ENCODE measurements at places on chromosomes 6 and 20.

GRCh38 chr20:32508775-32509119, 76.4 kb downstream of the NOL4L start:
- no peak for DNase-seq

DNA sequence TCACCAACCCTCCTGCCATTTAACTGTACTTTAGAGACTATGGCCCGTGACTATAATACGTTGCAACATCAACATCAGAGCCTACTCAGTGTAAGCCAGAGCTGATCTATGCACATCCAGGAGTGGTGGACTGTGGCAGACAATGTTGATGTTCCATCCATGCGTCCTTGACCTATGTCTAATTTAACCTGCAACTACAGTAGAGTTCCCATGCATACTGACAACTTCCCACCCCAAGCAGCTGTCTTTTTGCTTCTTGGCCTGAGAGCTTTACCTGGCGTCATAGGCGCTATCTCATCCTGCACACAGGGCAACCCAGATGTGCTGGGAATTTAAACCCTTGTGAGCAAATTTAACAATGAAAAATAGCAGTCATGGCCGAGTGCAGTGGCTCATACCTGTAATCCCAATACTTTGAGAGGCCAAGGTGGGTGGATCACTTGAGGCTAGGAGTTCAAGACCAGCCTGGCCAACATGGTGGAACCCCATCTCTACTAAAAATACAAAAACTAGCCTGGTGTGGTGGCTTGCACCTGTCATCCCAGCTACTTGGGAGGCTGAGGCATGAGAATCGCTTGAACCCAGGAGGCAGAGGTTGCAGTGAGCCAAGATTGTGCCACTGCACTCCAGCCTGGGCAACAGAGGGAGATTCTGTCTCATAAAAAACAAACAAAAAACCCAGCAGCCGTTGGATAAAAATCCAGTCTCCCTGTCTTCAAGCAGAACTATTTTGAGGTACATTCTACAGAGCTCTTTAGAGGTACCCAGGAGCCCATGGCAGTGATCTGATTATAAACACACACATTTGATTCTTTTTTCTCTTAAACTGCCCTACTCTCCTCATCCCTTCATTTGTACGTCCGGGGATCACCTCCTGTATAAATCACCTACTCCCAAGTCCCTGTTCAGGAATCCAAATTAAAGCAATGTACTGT, 22.0 kb downstream of the PERP start:
- no peak for DNase-seq

DNA sequence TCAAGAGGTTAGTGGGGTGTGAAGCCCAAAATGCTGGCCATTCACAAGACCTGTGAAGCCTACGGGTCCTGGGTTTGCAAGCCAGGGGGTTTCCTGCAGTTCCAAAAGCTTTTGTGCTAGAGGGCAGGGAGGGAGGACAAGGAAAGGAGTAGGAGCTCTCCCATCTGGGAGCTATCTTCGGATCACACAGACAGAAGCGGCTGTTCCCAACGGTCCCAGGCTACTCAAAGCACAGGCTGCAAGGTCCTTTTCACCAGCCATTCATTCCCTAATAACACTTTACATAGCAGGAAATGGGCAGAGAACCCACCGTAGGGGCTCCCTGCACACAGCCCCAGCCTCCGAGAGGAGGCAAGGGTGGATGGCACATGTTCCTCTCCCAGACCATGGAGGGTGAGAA, 296.9 kb downstream of the FOXC1 start:
- DNase-seq: no peak

DNA sequence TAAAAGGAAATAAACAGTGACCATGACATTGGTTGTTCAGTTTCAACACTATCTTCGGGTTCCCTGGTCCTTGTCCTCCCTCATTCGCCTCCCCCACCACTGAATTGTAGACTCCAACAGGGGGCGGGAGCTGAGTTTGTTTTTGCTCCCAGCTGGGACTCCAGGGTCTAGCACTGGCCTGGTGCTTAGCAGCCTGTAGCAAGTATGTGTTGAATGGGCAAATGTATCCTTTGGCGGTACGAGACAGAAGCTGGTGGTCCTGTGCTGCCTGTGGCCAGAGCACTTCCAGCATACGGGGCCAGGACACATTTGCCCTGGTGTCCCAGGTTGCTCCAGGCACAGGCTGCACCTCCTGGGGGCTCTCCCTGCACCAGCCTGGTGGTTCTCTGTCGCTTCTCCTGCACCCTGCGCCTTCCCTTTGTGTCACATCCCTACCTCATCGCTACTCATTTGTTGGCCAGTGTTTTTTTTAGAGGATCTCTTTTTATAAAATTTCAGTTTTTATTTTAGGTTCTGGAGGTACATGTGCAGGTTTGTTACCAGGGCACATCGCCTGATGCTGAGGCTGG, 40.1 kb downstream of the PHACTR3 start:
- no peak for DNase-seq

DNA sequence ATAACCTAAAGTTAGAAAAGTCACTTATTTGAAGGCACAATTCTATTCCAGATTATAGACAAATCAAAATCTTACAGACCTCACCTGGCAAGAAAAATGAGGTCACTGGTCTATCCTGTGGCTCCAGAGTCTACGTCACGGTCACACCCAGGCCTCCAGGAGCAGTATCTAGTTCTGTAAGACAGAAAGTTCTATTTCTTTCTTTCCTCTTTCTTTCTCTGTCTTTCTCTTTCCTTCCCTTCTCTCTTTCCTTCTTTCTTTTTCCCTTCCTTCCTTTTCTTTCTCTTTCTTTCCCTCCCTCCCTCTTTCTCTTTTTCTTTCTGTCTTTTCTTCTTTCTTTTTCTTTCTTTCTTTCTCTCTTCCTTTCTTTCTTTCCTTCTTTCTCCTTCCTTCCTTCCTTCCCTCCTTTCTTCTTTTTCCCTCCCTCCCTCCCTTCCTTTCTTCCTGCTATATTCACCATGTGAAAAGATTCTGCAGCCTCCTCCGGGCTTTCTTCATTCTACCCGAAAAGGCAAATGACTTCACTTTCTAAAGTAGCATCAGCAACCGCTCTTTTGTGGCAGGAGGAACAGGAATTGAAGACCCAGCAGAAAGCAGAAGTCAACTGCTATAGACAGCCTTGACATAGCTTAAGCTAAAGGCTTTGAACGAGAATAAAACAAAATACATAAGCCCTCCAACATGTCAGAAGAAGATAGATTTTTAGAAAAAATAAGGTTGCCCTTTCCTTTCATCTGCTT, 83.9 kb upstream of the SIRPG start:
- no peak for DNase-seq

- DNase-seq: no peak
Measured at GRCh38 chr6:157814883-157815282, 8.2 kb upstream of the SNX9 start.

GRCh38 chr20:44914924-44915323, 5.1 kb downstream of the PABPC1L start:
- no peak for DNase-seq

DNA sequence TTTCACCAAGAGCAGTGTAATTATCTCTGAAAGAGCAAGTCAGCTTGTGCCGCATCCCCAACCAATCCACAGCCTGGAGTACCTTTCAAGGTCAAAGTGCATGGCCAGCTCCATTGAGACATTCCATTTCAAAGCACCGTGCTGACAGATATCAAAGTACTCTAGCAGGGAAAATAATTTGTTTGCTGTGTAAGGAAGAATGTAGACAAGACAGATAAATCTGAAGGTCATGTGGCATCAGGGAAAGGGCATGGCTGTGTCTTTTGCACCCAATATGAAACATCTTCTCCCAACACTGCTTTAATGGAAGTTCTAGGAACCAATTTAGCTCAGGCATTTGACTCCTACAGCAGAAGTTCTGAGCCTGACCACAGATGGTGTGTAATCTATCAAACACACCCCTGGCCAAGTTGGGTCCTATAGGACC, 242.7 kb upstream of the TAB2 start:
- DNase-seq: no peak

GRCh38 chr6:45001663-45002062, 326.5 kb upstream of the RUNX2 start:
- DNase-seq: no peak

GRCh38 chr6:71523548-71523947, 234.9 kb downstream of the OGFRL1 start:
- DNase-seq: no peak

GRCh38 chr6:3800850-3801591, 48.2 kb upstream of the FAM50B start:
- no peak for DNase-seq

DNA sequence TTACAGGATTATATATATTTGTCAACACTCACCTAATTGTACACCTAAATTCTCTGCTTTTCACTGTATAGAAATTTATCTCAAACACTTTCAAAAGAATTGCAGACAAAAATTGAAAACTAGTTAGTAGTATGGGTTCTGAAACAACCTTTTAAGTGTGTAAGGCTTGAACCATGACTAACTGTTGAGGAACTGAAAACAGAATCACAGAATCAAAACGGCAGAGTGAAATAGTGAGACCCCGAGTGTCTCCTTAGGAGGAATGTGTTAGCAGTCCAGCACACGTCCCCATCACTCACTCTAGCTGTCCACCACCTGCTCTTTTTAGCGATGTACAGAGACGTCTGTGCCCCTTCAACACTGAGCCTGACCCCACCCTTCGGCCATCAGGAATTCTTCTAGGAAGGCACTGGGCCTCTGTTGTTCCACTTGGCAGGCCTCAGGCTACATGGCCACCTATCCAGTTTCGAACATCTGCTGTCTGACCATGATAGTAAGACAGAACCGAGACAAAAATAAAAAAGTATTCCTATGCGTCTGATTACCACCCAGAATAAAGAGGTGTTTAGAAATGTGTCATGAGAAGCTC, 227.4 kb downstream of the C6orf118 start:
- no peak for DNase-seq

DNA sequence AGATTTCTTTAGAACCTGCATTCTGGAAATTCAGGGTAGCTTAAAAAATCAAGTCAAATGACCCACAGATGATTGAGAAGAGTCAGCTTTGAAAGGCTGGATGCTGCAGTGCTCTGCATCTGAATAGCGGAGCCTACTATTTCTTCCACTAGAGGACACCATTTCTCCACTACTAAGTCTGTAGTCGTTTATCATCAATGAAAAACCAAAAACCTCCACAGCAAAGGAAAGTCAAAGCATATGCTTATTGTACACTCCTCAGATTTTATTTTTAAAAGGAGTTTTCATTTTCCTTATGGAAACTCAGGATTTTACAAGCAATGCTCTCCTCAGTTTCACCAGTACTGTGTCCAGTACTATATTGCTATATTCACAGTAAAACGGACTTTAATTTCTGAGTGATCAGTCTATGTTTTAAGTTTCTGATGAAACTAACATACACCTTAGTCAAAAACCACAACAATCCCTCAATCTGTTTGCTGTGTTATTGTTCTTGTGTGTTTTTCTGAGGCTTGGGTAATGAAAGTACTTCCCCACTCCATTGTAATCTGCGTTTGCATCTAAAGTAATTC, 50.5 kb upstream of the ENPP5 start:
- no peak for DNase-seq

DNA sequence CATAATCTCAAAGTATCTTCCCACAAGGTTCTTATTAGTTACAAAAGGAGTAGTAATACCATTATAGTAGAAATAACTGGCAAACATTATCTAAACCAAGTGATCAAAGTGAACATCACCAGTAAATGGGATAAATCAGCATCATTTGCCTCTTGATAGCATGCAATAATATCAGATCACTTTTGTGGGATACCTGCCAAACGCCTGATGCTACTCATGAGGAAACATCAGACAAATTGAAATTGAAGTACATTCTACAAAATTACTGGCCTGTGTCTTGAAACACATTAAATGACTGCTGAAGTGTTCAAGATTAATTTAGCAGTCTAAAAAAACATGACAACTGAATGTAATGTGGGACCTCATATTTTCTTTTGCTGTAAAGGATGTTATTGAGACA, 208.1 kb downstream of the TINAG start:
- DNase-seq: no peak

DNA sequence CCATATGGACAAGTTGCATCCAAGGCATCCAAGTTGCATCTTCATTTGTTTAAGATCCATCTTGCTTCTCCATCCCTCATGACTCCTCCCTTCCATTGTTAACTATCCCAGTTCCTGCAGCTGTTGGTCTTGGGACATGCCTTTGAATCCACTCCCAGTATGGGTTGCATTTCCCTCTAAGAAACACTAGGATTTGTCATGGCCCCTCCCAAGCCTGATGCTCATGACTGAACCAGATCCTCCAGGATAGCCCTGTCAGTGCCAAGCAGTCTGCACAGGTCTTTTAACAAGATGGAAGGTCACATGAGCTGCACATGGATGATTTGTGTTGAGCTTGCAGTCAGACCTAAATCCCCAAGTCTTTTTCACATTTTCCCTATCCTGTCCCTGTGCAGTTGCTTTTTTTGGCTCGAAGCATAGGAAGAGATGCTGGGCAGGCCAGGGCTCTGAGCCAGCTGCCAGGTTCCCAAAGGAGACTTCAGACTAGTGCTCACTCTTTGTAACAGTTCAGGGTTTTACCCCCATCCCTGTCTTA, 4.2 kb downstream of the PPP2R5D start:
- no peak for DNase-seq

GRCh38 chr6:4351520-4352321, 216.3 kb upstream of the ECI2 start:
- peak; percentile 85 for DNase-seq

DNA sequence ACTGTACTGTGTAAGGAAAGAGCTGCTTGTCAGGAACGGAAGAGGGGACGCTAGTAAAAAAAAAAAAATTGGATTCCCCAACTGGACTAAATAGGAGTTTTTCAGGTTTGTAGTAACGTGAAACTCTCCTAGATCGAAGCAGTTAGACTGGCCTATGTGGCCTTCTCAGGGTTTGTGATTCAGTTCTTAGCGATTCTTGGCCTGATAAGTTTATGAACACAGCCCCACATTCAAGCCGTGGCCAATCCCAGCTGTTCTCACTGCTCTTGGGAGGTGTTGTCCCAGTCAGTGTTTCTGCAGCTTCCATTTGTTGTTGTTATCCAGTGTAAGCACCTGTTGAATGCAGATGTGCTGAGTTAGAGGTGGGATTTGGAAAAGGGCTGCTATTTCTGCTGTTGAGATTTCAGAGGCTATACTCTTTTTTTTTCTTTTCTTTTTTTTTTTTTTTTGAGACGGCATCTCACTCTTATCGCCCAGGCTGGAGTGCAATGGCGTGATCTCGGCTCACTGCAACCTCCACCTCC, 29.7 kb downstream of the TAF8 start:
- no peak for DNase-seq

DNA sequence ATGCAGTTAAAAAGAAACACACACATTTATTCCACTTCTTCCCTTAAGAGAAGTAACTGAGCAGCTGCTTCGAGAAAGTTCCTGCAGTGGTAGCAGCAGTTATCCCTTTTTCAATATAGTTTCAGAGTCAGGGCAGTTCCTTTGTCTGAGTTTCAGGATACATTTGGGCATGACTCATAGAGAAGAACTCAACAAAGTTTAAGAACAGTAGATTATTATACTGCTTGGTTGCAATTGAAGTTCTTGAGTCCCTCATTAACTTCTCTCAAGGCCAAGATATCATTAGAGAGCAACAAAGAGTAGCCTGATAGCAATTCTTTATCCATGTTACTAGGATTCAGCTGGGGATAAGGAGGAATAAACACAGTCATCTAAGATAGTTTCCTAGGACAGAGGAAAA, 54.4 kb downstream of the TPD52L1 start:
- no peak for DNase-seq

DNA sequence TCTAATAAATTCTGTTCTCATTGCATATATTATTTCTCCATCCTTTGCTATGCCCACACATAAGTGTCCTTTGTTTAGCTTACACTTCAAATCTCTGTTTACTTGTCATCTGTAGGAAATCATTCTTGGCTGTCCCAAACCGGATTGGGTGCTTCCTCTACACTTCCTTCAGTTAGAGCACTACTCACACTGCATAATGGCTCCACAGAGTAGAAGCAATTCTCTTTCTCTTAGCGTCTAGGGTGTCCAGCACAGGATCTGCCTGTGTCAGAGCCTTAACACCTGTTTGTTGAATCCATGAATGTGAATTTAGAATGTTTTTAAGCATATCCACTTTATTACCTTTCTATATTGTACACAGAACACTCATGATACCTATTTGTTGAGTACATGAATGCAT, 87.0 kb upstream of the BMP2 start:
- no peak for DNase-seq
